ENCODE measurements at places on chromosomes 3 and 15. TPM values are rescaled to one million over a fixed set of nuclear protein-coding genes. Genes with fewer than 3 reads are reported as not detected.

Gene DUOX1
- polyA plus RNA-seq: 5.1 TPM

Gene TGFBR2
- polyA plus RNA-seq: 117 TPM

Gene FOXL2NB
- 0.06 TPM for polyA plus RNA-seq

Gene APOD
- 9.6 TPM for polyA plus RNA-seq

Gene GPR160
- 32.5 TPM for polyA plus RNA-seq

Gene GP5
- 0.69 TPM for polyA plus RNA-seq

Gene ARHGEF26
- polyA plus RNA-seq: 12.0 TPM

Gene SAXO2
- polyA plus RNA-seq: 9.3 TPM

All from renal cortex interstitium (tissue), 15 donors.